ENCODE measurements at places on chromosomes 16 and 17. TPM values are rescaled to one million over a fixed set of nuclear protein-coding genes. Genes with fewer than 3 reads are reported as not detected.
A peak's percentile ranks its signal among the peaks of the same experiment; 100 is the strongest.

The CLEC18B gene
- total RNA-seq: 4.9 TPM

The OMG gene
- total RNA-seq: not detected

The NATD1 gene
- 7.9 TPM for total RNA-seq

The NPEPPS gene
- total RNA-seq: 112 TPM

The NTN3 gene
- 1.3 TPM for total RNA-seq

The KLHL10 gene
- total RNA-seq: not detected

DNA sequence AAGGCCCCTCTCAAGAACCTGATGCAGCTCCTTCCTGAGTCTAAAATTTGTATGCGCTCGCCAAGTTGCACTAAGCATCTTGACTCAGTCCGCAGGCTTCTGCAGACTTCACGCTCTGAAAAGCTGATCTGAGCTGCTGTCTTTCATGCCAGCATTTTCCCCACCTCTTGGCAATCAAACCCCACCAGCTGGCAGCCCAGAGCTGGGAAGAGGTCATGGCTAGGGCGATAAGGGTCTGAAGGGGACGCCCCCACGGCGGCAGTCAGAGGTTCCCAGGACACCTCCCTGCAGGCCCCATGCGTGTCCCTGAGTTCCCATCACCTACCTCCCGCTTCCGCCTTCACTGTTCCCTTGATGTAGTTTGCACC, 5.1 kb upstream of the UNC13D start:
- no peak overlapping the region for H3K4me3 ChIP-seq
- no peak overlapping the region for H3K27ac ChIP-seq
- H3K4me1 ChIP-seq: peaks cover 33% of the 10 kb centered on the region
- H3K27me3 ChIP-seq: no peaks in the 10 kb centered on the region
- peaks cover 10% of the 10 kb centered on the region for H3K36me3 ChIP-seq

DNA sequence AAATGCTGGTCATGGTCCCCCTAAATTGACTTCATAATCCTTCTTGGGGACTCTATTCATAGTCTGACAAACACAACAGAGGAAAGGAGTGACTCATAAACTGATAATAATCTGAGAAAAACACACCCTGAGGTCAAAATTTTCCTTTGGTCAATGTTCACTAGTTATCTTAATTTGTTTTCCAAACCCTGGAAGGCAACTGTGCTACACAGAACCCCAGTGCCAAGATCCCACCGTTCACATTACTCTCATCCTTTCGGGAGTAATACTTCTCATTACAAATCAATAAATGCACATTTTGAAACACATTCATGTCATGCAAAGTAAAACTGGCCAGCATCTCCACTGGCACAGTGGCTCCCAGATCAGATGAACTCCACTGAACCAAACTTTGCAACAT, 23.2 kb downstream of the COIL start:
- no peak overlapping the region for H3K4me3 ChIP-seq
- no peak for DNase-seq
- H3K27me3 ChIP-seq: no peaks in the 10 kb centered on the region
- peaks cover 23% of the 10 kb centered on the region for H3K36me3 ChIP-seq

GRCh38 chr16:82945420-82946101, 318.8 kb downstream of the CDH13 start:
- no peaks in the 10 kb centered on the region for H3K36me3 ChIP-seq
- no peaks in the 10 kb centered on the region for H3K27me3 ChIP-seq
- H3K4me1 ChIP-seq: no peaks in the 10 kb centered on the region

DNA sequence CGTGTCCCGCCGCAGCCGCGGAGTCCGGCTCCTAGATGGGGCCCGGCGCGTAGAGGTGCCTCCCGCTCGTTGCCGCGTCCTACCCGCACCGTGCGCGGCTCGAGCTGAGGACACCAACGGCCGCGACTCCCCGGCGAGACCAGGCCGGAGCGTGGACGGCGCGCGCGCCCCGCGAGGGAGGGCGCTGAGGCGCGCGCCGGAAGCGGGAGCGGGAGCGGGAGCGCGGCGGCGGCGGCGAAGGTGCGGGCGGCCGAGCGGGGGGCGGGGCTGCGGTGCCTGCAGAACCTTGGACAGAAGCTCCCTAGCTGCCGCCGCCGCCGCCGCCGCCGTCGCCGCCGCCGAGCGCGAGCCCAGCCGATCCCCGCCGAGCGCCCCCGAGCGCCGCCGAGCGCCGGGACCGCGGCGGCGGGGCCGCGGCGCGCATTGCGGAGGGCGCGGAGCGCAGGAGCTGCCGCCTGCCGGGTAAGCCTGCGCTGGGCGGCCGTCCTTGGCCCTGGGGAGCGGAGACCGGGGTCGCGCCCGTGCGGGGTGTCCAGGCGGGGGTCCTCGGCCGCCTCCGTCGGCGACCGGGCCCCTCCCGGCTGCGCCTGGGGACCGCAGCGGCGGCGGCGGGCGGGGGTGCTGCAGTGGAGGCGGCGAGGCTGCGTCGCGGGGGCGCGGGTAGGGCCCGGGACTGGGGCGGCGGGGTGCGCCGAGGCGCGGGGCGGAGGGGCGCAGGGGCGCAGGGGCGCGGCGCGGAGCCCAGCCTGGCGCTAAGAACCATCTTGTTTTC, at the start of gene CDK5R1:
Gene CDK5R1 (plus strand): TSS at position 293 of the 772 bp plus-strand sequence. CDS start 628 bp downstream, outside the sequence.
- DNase-seq: peak; percentile 20
- no peaks in the 10 kb centered on the region for H3K27me3 ChIP-seq
- peak within 1 kb of the TSS; percentile 67 for H3K4me3 ChIP-seq
- H3K4me1 ChIP-seq: peaks cover 34% of the 10 kb centered on the region
- peaks cover 7% of the 10 kb centered on the region for H3K36me3 ChIP-seq

DNA sequence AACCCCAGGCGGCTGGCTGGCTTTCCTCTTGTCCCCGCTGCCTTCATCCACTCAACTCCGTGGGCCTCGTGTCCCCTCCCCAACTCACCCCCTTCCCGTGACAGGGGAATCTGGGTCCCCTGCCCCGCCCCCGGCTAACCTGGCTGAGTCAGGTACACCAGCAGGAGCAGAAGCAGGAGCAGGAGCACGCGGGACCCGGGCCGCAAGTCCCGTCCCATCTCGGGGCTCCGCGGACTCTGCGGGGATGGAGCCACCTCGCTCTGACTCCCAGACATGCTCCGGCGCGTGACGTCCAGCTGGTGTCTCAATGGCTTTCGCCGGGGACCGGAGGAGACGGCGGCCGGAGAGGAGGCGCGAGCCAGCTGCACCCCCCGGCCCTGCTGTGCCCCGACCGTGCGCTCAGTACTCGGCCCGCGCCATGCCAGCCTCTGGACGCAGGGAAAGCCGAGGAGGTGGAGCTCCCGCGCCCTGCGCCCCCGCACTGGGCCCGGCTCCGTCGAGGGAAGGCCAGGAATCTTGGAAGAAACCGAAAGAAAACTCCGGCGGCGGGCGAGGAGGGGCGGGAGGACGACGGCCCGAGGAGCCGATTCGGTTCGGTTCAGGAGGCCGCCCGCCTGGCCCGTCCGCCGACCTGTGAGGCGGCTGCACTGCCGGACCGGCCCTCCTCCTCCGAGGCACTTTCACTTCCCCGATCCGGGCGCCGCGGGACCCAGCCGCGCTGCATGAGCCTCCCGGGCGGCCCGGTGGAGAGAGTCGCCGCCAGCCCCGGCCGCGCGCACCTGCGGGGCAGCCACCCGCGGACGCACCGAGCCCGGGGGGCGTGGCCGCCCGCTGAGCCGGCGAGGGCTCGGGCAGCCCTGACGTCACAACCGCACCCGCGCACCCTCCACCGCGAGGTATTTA, at the start of the genes CXCL16 and ZMYND15:
Gene CXCL16 (minus strand): TSS at position 807 of the 903 bp plus-strand sequence. CDS start 589 bp downstream, at position 218.
Gene ZMYND15 (plus strand): TSS at position 712 of the 903 bp plus-strand sequence. CDS start 716 bp downstream, outside the sequence.
- H3K27me3 ChIP-seq: peaks cover 32% of the 10 kb centered on the region
- no peaks in the 10 kb centered on the region for H3K36me3 ChIP-seq
- peak; percentile 23 for DNase-seq
- peaks cover 12% of the 10 kb centered on the region for H3K4me1 ChIP-seq
- peak within 1 kb of the TSS; percentile 63 for H3K4me3 ChIP-seq

GRCh38 chr17:61451538-61452300, 503 bp upstream of the TBX4 start:
- peaks cover 79% of the 10 kb centered on the region for H3K27me3 ChIP-seq
- no peak overlapping the region for H3K4me3 ChIP-seq
- no peak for DNase-seq
- H3K36me3 ChIP-seq: no peaks in the 10 kb centered on the region

DNA sequence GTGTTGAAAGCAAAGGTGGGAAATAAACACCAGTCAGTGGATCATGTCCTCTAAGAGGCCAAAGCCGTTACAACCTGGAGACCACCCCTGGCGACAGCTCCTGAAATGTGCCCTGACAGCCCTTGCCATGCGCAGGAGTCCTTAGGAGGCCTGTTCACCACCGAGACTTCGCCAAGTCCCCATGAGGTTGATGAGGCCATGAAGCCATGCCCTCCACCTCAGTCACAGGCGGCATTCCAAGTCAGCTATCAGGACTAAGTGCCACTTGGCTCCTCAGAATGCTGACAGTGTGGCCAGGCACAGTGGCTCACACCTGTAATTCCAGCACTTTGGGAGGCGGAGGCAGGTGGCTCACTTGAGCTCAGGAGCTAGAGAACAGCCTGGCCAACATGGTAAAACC, 27.1 kb downstream of the ADAM11 start:
- DNase-seq: no peak
- no peaks in the 10 kb centered on the region for H3K27me3 ChIP-seq
- H3K27ac ChIP-seq: no peak overlapping the region
- no peak overlapping the region for H3K4me3 ChIP-seq
- H3K4me1 ChIP-seq: no peaks in the 10 kb centered on the region
- H3K36me3 ChIP-seq: no peaks in the 10 kb centered on the region

- no peak overlapping the region for H3K27ac ChIP-seq
- H3K4me1 ChIP-seq: no peaks in the 10 kb centered on the region
These were observed 39.7 kb upstream of the CNTNAP4 start for GRCh38 chr16:76237471-76237870.

GRCh38 chr17:47888293-47888692, 7.7 kb upstream of the SP2 start:
- H3K27me3 ChIP-seq: peaks cover 4% of the 10 kb centered on the region
- no peak overlapping the region for H3K27ac ChIP-seq
- no peaks in the 10 kb centered on the region for H3K36me3 ChIP-seq
- H3K4me1 ChIP-seq: no peaks in the 10 kb centered on the region
- DNase-seq: no peak

Data from astrocyte (in vitro differentiated cells and primary cell).